ENCODE measurements at places on chromosomes 13 and 19.

GRCh38 chr19:47826800-47827199 lies 5.1 kb downstream of the CRX start:
- no peak for DNase-seq

DNA sequence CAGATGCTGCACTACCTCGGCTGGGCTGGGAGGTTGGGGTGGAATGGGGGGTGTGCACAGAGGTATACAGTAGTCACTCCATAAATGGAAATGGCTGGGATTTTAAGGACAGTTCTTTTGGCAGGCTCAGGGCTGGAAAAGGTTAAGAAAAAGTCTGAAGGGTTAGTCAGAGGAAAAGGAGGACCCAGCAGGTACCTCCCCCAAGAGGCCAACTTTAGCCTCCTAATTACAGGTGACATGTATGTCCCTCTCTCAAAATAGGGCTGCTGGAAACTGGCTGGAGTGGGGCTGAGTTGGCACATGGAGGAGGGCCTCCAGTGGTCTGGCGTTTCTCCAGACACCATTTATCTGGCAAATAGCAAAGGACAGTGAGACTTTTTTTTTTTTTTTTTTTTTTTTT lies 994 bp downstream of the CCDC194 start:
- DNase-seq: no peak

DNA sequence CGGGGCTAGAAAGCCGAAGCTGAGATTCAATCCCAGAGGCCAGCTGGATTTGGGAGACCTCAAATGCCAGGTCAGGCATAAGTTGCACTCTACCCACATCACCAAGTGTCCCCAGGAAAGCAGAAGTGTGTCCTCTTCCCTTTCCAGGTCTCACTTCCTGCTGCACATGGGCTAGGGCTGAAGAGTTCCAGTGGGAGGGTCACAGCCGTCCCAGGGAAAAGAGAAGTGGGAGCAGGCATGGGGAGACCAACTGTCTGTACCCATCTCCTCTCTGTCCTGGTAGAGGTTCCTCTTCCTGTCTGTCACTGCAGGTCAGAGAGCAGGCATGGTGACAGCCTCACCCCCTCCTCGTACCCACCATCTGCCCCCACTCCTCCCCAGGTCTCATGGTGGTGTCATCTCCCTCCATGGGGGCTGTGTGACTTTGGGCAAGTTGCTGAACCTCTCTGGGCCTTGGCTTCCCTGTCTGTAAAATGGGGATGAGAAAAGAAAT lies 14.8 kb downstream of the AXL start:
- no peak for DNase-seq

DNA sequence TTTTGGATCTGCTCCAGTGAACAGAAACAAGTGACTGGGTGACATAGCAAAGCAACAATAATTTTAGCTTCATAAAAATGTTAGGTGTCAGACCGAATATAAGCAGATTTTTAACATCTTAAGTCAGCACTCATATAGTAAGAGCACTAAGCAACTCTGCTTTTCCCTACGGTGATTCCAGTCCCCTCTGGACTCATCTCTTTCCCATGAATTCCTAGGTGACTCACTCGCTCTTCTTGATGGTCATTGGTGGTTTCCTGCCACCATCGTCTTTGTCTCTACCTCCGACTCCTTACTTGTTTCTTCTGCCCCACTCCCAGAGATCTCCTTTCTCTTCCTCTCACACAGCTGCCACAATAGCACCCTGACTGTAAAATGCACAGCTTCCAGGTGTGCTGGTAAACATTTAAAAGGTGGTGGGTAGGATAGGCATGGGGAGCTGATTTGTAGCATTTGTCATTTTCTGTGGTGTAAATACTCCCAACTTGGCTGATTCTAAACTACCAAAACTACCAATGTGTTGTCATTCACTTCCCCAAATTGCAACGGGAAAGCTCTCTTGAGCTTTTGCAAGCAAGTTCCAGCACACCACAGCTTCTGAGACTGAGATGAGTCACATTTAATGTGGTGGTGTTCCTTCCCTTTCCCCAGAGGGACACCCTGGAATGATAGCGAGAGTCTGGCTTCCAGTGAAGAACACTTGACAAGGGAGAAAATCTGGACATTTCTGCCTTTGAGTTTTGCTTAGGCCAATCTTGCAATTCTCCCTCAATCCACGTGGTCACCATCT lies 42.8 kb upstream of the CLDN10 start:
- DNase-seq: no peak

DNA sequence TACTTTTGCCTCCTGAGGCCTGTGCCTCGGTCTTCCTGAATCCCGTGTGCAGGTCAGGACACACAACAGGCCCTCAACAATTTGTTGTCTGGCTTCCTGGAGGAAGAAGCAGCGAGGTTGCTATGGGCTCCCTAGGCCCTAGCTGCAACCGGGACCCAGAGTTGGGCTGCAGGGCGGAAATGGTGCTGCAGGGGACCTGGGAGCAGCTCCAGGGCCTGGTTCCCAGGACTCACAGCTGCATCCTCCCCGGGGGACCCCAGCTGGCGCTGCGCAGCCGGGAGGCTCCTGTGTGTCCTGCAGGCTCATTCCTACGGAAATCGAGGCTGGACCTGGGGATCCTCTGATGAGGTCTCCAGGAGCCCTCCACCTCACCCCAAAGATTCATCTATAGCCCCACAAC lies 999 bp upstream of the TNFAIP8L1 start:
- DNase-seq: no peak

- DNase-seq: no peak
Observed at GRCh38 chr19:7196763-7197118, 97.5 kb downstream of the INSR start.
